ENCODE measurements at places on chromosomes 2 and 18. TPM values are rescaled to one million over a fixed set of nuclear protein-coding genes. Genes with fewer than 3 reads are reported as not detected.

Gene NAT8
- not detected for total RNA-seq

Gene ETAA1
- 17.4 TPM for total RNA-seq

Gene ARHGEF33
- total RNA-seq, result 1.4 TPM

Gene CEP192
- total RNA-seq, result 16.6 TPM

DNA sequence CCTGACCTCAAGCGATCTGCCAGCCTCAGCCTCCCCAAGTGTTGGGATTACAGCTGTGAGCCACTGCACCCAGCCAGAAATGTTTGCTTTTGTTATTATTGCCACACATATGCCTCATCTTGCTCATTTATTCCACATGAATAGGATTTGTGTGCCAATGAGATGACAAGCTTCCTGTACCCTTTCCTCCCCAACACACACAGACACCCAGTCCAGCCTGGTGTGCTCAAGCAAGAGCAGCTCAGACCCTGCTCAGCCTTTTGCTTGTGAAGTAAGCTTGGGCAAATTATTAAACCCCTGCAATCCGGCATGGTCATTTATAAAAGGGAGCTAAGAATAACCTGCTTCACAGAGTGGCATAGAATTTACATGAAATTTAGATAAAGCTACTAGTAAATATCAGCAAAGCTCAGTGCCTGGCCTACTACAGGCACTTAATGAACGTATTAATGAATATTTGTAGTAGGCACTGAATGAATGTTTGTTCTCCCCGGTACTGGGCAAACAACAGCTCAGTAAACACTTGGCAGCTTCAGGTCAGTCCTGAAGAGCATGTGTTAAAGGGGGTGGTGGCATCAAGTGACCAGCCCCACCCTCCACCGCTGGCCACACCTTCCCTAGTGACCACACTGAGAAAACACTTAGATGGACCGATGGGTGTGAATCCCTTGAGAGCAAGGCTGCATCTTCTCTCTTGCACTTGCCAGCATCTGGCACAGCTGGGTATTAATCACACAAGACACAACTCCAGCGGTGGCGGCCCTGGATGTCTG, 280.2 kb downstream of the SRBD1 start:
- DNase-seq, result no peak

GRCh38 chr2:180978903-180979748, 1.3 kb upstream of the UBE2E3 start:
- no peak for DNase-seq

DNA sequence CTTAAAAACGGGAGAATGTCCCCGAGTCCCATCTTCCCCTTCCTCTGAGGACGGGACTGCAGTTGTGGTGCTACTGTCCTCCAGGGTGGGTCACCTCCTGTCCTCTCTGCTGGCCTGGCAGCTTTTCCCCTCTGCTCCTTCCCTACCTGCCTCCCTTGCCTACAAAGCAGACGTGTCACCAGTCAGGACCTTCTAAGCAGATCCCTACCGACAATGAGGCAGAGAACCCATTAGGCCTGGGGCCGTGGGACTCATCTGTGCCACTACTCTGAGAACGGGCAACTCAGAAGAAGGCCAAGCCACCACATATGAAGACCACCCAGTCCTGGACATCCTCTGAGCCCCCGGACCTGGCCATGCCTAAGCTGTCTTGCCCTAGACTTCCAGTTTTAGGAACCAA, 103.0 kb upstream of the TEX51 start:
- DNase-seq, result peak; percentile 74

- DNase-seq, result no peak
Measured at GRCh38 chr2:165678882-165679281, 115.2 kb downstream of the GALNT3 start.

- DNase-seq, result no peak
Measured at GRCh38 chr2:72863046-72863445, 24.2 kb upstream of the SPR start.

All from lower leg skin (tissue), 4 donors.